ENCODE measurements at places on chromosomes 11 and 22.

GRCh38 chr22:22984967-22985366 is 85.4 kb upstream of the GNAZ start:
- no peak for DNase-seq

DNA sequence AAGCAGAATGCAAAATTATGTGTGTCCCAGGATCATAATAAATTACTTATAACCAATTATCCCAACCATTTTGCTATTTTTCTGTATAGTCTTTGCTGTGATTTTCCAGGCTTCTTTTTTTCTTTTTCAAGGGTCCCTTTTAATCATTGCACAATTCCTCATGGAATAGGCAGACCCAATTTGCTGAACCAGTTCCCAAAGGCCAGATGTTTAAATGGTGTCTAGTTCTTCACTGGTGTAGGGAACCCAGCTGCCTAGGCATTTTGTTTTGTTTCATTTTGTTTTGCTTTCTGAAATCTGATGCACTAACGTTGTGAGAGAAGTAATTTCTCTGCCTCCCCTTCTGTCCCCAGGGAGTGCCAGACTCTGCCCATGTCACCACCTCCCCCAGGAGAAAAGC is 60.4 kb downstream of the CHST1 start:
- DNase-seq = no peak

- DNase-seq = no peak
Observed at GRCh38 chr22:47626428-47627390, 864.3 kb downstream of the TBC1D22A start.

- no peak for DNase-seq
Observed at GRCh38 chr22:50548040-50548920, 2.6 kb downstream of the KLHDC7B start.

GRCh38 chr11:95922099-95922498 is 1.8 kb downstream of the MTMR2 start:
- no peak for DNase-seq

- DNase-seq = no peak
Observed at GRCh38 chr11:65915821-65916251, 3.0 kb downstream of the C11orf68 start.

GRCh38 chr11:44090539-44090938 is 4.9 kb upstream of the EXT2 start:
- DNase-seq = no peak

DNA sequence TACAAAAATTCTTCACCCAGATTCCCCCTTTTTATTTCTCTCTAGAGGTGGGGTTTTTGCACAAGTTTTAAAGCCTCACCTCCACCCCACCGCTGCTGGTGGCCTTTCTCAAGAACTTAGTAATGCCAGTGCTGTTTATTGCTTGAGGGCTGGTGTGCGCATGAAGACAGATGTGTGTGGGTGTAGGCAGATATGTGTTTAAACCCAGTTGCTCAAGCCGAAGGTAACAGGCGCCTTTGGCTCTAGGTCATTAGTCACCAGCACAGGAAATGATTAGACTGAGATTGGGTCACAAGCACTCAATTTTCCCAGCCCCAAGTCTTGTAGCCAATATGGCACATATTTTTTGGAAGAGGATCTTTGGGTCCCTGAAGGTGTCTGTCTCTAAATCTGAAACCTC is 2.7 kb upstream of the CLMP start:
- DNase-seq = no peak

- no peak for DNase-seq
Observed at GRCh38 chr22:46303347-46303965, 6.8 kb downstream of the GTSE1 start.

DNA sequence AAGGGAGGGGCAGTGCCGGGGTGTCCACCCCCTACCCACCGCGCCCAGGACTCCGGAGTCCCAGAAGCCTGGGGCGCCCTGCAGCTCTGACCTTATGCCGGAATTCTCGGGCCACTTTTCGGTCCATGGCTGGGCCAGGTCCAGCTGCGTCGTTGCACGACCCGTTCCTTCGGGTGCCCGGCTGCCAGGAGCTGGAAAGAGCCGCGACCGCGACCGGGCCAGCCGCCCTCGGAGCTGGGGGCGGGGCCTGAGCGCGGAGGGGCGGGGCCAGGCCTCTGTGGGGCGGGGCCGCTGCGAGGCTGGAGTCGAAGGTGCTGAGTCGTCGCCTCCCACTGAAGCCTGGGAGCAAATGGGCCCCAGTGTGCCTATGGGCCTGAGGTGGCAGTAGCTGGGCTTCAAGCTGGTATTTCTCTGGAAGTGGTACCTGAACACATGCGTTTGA is at the start of gene USH1C:
USH1C (minus strand) TSS at position 236 of the 442 bp plus-strand sequence; CDS start at position 127, 109 bp downstream.
- no peak for DNase-seq

DNA sequence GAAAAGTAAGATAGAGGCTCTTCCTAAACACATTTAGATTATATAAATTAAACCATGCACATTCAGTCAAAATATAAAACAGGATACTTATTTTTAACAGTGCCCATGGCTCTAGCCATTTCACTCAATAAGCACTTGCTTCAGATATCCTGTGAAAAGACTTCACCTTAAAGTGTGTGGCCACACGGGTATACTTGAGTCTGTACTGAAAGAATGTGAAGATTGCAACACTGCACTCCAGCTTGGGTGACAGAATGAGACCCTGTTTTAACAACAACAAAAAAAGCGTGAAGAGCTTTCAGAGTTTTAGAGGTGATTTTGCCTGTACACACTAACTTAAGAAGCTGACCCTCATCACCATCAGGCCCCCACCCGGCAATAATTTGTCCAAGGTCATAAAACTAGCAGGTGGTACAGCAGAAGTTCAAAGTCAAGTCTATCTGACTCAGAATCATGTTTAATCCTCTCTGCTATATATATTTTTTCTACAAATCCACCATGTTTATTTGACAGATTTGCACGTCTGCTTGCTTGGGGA is 203.5 kb upstream of the GUCY1A2 start:
- no peak for DNase-seq

DNA sequence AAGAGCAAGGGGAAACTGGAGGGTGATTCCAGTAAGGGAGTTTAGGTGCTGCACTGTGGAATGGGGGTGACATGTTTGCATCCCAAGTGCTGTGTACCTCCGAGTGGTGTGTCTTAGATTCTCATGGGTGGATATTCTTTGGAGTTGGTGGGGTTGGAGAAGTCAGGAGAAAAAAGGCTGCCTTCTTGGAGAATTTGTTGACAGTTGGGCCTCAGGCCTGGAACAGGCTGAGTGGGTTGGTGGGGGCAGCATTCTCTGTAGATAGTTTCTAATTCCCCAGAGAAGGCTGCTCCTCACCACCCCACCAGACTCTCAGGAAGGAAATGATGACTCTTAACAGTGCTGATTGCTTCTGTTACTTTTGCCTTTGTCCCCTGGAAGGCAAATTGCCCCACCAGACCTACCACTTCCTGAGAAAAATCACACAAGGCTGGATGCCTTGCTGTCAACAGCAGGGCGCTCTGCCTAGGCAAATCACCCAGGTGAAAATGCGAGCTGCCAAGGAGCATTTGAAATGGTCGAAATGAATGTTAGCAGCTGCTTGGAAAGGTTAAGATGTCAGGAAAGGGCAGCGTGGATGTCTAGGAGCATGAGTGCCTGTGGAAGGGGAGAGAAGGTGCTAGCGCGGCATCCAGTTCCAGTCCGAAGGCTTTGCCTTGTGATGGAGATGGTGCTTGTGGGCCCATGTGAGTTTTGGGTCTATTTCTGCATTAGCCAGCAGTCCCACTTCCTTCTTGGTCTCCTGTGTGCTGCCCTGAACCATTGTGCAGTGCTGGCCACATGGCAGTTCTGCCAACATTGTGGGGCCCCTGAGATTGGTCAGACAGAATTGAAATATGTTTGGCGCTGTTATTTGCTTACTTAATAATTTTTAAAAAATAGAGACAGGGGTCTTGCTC is 29.7 kb upstream of the SORL1-AS1 start:
- DNase-seq = no peak

DNA sequence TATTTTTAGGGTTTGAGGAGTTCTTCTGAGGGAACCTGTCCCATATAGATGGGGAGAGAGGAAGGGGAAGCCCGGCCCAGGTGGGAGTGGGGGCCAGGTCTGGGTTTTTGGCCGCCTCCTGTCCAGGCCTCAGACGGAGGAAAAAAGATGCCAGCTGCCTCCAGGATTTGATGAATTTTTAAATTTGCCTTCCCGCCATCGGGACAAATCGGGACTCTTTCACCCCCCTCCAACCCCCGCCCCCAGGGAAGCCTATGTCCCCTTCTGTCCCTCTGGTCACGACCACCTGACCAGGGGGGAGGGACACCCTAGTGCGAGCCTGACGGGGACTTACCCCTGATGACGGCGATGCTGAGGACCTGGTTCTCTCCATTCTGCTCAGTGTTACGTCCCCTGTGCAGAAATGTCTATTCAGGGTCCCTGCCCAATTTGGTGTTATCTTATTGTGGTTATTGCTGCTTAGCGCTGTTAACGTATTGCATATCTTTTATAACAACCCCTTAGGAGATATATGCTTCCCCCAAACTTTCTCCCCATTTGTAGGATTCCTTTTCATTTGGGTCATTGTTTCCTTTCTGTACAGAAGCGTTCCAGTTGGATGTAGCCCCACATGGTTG is 115.9 kb upstream of the GRK3 start:
- DNase-seq = no peak

DNA sequence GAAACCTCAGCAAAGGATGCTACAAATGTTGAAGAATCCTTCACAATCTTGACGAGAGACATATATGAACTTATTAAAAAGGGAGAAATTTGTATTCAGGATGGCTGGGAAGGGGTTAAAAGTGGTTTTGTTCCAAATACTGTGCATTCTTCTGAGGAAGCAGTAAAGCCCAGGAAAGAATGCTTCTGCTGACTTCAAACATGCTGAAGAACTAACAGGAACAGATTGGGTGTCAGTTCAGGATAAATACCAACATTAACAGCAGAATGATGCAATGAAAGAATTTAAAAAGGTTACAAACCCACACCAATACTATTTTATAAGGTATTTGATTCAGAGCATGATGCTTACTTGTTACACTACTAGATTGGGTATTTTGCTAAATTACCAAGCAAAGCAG is 33.9 kb downstream of the RAB39A start:
- DNase-seq = no peak

DNA sequence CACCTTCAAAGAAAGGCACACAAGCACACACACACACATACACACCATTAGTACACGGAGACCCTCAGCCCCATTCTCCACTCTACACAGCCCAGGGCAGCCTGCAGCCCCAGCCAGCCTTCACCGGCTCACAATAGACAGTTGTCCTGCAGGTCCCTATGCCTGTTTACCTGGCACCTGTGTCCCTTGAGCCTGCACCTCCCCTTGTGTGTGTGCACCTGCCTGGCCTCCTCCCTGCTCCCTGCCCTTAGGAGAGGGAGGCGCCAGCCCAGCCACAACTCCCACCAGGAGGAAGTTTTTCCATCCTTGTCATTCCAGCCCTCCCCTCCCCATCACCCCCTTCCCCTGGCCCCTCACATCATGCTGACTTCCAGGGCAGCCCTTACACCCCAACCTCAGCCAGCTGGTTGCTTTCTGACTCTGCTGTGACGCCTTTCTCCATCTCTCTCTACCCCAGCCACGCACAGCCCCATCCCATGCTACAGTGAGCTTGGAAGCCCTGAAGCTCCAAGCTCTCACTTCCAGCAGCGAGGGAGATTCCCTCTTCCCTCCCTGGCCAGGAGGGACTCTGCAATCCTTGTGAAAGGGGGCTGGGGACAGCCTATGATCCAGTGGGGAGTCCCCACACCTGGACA is 4.4 kb downstream of the AHNAK start:
- DNase-seq = no peak

GRCh38 chr22:36730176-36730858 is 26.8 kb upstream of the CACNG2 start:
- no peak for DNase-seq

GRCh38 chr22:39994041-39994565 is 651 bp upstream of the FAM83F start:
- DNase-seq = peak; percentile 23

DNA sequence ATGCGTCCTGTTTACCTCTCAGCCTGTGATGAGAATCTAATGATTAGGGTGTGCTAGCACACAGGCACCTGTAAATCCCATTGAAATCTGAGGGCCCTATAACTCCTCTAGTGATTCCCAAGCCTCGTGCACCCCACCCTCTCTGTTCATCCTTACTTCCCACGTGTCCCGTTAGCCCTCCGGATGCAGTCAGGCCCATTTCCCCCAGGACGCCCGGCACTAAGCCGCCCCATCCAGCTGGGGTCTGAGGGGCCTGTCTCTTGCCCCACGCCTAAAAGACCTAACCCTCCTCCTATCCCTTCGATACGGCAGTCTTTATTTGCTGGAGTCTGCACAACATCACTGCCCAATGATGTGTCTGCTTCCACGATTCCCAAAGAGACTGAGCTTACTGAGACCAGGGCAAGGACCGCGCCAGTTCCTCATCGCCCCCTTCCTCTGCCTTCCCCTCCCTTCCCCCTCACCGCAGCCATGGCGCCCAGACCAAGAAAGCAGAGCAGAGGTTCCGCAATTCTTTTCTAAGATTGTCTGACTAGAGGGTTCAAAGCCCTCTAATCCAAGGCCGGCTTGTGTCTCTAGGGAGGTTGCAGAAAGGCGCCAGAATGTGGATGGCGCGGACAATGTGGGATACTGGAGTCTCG is 1.1 kb upstream of the FADS2 start:
- no peak for DNase-seq

DNA sequence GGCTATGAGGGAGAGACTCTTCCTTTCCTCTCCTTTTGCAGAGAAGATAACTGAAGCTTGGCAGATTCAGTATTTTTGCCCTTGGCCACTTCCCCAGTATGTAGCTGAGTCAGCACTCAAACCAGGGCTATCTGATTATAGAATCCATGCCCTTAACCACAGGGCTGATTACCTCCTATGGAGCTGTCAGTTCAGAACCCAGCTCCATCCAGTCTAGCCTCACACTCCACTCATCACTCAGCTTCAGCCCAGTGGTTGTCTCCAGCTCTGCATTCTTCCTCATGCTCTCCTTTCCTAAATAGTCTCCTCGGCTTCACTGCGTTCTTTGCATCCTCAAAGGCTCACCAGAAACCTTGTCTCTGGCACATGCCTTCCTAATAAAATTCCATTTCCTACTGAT is 151.6 kb upstream of the BLID start:
- DNase-seq = no peak

DNA sequence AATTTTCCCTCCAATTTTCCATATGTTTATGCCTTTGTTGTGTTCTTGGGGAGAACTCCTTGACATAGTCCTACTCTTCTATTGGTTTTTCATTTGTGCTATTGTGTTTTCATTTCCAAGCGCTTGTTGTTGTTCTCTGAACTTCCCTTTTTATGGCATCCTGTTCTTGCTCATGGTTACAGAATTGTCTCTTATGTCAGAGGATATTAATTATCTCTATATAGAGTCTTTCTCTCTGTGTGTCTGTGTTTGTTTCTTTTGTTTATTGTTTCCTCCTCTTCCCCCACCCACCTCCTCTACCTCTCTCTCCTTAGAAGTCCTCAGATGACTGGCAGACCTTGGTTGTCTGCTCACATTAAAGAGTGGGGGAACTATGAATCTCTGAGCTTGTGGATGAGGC is 69.9 kb downstream of the HORMAD2 start:
- DNase-seq = no peak

- DNase-seq = no peak
Observed at GRCh38 chr11:5891216-5891800, 1.7 kb upstream of the OR52E5 start.
